ENCODE measurements at places on chromosomes 5 and 9.

- DNase-seq: no peak
These were observed 185.9 kb downstream of the DAB2IP start for GRCh38 chr9:121837113-121837961.

DNA sequence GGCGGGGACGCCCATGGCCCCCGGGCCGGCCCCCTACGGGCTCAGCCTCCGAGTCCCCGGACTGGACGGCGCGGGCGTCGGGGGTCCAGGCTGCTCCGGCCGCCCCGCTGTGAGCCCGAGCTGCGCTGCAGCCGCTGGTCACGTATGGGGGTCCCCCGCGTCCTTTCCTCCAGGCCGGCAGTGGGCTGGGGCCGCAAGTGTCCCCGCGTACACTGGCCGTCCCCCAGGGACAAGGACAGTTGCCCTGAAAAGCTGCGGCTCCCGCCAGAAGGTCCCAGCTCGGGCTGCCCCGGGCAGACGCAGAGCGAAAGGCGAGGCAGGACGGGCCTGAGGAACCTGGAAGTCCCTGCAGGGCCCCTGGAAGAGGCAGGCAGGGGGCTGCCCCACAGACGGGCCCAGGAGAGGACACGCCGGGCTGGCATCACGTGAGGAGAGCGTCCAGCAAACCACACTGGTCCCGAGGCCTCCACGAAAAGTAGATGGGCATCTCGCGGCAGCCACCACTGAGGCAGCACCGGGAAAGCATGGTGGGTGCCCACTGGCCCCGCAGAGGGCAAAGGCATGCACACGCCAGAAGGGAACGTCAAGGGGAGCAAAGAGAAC is 3.3 kb upstream of the NKD2 start:
- DNase-seq: no peak

DNA sequence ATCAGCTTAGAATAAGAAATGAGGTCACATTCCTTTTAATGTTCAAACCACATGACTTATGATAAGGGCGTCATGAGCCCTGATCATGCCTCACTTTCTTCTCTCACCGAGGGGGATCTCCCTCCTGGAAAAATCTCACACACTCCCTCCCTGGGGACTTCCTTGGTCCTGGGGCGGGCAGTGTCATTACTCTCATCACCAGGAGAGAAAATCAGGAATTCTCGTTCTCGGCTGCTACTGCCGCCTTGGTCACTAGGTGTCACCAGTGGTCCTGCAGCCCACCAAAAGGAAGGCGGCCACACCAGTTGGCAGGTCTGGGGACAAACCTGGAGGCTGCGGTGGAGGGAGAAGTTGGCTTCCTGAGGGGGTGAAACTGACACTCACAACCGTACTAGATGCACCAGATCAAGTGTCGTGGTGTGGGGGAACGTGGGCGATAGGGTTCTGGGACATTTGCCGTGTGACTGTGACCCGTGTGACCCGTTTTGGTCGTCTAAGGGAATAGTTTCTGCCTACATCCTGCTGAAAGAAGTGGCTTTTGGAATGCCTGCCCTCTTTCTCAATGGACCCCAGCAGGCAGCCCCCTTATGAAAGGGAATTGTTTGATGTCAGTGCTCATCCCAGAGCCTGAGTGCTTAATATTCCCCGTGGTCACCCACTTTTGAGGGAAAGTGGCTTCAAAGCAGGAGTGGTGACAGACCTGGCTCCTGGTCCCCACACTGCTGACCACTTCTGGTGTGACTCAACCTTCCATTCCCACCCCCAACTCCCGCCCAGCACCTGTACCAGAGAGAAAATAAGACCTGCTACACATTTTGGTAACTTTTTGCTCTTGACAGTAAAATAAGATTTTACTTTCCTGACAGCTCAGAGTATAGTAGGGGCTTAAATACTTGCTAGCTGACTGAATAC is 63.2 kb downstream of the ACER2 start:
- DNase-seq: peak; percentile 46

DNA sequence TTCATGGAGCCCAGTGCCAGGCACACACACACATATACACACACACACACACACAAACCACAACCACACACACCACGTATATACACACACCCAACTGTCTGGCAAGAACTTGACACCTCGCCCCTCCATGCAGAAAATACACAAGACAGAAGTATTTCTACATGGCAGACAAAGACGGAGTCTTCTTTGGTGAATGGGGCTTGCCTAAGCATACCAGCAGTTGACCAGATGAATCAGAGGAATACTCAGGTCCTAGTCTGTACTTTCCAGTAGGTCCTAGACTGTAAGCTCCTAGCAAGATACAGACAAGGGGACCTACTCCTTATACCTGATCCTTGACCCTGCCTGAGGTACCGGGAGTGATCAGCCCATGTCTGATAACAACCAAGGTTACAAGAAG is 60.1 kb downstream of the SIL1 start:
- DNase-seq: no peak

DNA sequence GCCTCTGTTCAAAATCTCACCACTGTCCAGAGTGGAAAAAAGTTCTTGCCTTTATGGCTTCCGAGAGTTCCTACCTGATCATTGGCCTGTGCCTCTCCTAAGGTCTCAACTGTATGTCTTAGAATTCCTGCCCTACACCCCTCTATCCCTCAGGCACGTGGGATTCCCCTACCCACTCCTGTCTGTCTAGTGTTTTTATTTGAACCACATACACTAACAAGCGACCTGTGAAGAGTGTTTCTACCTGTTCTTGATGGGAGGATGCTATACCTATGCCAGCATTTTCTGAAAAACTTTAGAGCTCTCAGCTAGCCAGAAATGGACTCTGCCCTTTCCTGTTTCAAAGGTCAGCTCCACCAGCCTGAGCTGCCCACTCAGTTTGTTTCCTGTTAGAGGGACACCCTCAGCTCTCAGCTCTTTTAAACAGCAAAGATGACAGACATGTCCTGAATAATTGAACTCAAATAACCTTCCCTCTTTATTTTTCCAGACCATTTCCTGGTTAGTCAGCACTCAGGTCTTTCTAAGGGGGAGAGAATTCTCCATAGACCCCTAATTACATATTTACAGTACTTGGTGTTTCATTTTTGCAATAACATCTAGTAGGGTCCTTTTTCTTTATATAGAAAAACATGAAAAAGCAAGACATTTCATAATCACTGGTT is 214.8 kb downstream of the AOPEP start:
- DNase-seq: no peak

GRCh38 chr5:14806456-14806855 is 65.1 kb downstream of the ANKH start:
- DNase-seq: peak; percentile 75

GRCh38 chr5:67257077-67257476 is 60.5 kb upstream of the CD180 start:
- no peak for DNase-seq

GRCh38 chr5:102778478-102778877 is 23.4 kb downstream of the PAM start:
- DNase-seq: peak; percentile 74

DNA sequence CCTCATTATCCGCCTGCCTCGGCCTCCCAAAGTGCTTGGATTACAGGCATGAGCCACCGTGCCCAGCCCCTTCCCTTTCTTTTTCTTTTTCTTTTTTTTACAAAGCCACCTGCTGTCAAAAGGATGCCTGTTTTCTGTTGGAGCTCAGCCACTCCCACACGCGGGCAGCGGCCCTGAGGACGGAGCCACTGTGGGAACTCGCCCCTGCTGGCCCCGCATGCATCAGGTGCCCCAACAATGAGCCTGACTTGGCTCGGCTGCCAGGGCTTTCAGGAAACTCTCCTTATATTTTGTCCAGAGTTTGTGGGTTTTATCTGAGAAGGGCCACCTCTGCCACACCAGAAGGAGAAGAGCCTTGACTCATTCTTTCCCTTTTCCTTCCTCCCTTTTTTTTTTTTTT is 37.1 kb upstream of the LRRC14B start:
- no peak for DNase-seq

- DNase-seq: peak; percentile 10
These were observed 659 bp upstream of the TUSC1 start for GRCh38 chr9:25678846-25679360.

DNA sequence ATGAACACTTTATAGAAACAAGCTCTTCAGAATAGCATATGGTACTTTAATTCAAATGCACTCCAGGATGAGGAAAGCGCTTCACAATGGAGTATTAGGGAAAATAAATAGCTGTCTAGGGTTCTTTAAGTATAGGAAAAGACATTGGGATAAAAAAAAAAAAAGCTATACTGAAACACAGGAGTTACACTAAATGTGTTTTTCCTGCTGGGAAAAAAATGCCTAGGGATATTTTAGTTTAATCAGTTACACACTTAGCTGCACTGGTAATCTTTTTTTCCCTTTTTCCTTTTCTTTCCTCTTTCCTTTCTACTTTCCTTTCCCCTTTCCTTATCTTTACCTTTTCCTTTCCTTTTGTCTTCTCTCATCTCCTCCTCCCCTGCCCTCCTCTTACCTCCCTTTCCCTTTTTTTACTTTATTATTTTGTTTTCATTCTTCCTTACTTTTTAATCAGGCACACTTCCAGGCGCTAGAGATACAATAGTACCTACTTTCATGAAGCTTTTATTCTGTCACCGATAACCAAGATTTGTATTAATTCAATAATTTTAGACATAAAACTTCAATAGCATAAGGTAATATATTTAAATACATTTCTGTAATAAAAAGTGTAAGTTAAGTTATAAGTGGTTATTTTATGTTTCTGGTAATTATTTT is 758.7 kb downstream of the CDH18 start:
- DNase-seq: no peak

DNA sequence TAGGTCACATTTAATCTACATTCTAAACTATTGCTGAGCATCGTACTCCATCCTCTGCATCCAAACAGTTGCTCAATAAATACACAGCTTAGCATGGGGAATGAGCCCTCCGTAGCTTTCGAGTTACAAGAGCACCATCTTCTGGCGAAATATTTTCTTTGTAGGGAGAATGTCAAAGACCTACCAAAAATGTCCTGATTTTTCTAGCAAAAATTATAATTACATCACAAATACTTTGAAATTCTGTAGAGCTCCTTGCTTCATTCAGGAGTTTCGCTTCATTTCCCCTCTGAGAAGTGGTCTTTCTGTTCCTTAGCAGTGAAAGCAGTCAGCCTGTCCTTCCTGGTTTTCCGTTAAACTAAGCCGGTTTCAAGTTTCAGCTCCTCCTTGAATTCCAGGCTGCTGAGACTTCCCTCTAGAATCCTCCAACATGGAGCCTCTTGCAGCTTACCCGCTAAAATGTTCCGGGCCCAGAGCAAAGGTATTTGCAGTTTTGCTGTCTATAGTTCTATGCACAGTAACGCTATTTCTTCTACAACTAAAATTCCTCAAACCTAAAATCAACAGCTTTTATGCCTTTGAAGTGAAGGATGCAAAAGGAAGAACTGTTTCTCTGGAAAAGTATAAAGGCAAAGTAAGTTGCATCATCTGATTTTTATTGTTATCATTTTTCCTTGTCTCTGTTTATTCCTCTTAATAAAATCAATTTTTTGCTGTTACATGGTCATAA is at the start of gene GPX8:
GPX8 (plus strand) TSS at position 409 of the 730 bp plus-strand sequence; CDS start at position 431, 22 bp downstream.
- DNase-seq: peak; percentile 93

DNA sequence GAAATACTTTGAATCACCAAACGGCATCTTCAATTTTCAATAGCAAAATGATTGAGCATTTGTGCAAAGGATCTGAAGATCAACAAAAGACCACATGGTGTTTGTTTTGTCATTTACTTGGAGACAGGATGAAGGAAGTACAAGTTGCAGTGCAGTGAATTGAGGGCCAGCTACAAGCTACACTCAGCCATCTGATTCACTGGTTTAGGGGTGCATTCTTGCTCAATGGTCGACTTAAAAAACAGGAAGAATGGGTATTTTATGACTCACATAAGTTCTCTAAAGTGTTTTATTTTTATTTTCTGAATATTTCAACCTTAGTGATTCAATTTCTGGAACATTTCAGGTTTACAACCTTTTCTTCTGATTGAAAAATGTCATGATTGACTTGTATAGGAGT is 412.1 kb upstream of the ADAMTSL1 start:
- no peak for DNase-seq

GRCh38 chr5:137206030-137206715 is 293.0 kb downstream of the SPOCK1 start:
- DNase-seq: peak; percentile 61

DNA sequence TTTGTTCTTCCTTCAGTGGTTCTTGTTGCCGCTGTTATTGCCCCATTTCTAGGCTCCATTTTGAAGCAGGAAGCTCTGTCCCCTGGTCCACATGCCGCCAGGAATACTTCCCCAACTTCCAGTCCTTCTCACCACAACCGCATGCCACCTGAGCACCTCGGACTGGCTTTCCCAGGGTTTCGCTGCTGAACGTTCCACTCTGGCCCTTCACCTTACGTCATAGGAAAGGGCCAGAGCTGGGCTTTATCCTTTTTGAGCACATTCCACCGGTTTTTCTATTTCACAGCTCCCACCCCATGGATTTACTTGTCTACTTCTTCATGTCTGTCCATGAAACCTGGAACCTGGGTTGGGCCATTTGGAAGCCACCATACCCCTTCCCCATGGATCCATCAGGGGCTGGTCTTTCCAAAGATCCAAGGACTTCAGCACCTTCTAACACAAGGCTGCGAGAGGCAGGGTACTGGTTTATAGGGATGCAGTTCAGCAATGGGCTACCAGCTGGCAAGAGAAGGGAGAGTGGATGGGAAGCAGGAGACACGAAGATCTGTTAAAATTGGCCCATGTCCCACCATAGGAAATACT is 557.4 kb downstream of the BNC2 start:
- DNase-seq: no peak

GRCh38 chr5:9198394-9198793 is 347.5 kb downstream of the SEMA5A start:
- peak; percentile 45 for DNase-seq

DNA sequence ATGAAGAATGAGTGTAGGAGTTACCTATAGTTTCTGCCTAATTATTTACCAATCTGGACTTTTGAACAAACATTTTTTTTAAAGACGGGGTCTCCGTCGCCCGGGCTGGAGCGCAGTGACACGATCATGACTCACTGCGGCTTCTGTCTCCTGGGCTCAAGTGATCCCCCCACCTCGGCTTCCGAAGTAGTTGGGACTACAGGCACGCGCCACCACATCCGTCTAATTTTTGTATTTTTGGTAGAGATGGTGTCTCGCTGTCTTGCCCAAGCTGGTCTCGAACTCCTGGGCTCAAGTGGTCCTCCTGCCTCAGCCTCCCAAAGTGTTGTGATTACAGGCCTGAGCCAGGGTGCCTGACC is 1.5 kb downstream of the CTNNA1 start:
- no peak for DNase-seq

- no peak for DNase-seq
These were observed 126.2 kb upstream of the ZNF608 start for GRCh38 chr5:124872615-124873014.

GRCh38 chr9:33295571-33295970 is 5.3 kb downstream of the NFX1 start:
- DNase-seq: no peak
